ENCODE measurements at places on chromosomes 1 and 21.

DNA sequence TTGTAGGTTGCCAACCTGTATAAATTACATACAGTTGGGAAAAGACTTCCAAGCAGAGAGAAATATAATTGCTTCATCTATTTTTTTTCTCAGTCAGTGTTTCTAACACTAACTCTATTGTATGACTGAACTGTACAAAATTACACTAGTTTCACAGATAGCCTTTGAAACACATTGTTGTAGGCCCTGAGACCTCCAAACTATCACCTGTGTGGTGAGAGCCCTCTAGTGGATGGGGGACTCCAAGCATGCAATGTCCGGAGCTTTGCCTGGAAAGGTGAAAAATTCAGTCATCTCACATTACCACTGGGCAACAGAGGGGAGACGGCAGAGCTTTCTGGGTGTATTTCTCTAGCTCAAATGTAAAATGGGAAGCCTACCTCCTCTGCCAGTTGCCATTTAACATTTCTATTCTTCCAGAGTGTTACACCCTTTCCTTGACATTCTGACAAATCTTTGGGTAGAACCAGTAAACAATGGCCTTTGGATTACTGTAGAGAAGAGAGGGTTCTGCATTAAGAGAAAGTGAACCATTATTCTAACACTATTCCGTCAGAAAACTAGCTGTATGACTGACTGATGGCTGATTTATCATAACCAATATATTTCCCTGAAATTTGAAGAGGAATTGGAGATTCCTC lies 212.2 kb downstream of the LYPLAL1 start:
- DNase-seq, result peak; percentile 23

- DNase-seq, result no peak
Measured at GRCh38 chr1:58735586-58735985, 35.7 kb upstream of the MYSM1 start.

GRCh38 chr1:178407655-178408054 lies 89.1 kb downstream of the CLEC20A start:
- DNase-seq, result no peak

DNA sequence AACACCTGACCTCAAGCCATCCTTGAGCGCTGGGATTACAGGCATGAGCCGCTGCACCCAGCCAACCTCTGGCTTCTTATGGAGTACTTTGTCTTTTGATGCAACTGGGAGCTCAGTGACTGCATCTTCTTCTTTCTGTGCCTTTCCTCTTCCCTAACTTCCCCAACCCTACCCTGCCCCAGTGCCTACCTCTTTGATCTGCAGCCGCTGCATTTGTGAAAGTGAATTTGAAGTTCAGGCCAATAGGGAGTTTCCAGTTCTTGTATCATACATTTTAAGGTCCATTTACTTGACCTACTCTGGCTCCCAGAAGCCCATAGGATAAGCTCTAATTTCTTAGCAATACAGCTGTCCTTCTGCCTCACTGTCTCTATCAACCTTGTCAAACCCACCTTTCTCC lies 52.2 kb downstream of the KCNC4 start:
- no peak for DNase-seq

DNA sequence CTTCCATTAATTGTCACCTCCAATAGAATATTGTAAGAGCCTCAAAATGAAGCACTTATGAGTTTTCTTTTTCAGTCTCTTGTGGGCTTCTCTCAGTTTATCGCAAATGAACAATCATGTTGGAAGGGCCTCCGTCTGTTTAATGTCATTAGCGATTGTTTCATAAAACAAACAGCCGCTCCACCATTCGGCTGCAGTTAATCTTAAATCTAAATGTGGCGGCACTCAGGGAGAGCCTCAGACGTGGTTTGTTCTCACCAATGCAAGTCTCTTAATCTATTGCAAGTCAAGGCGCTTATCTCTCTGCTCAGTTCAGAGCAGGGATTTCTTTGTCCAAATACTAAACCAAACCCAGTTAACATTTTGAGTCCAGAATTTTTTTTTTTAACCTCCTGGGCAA lies 34.9 kb upstream of the ESRRG start:
- DNase-seq, result no peak

DNA sequence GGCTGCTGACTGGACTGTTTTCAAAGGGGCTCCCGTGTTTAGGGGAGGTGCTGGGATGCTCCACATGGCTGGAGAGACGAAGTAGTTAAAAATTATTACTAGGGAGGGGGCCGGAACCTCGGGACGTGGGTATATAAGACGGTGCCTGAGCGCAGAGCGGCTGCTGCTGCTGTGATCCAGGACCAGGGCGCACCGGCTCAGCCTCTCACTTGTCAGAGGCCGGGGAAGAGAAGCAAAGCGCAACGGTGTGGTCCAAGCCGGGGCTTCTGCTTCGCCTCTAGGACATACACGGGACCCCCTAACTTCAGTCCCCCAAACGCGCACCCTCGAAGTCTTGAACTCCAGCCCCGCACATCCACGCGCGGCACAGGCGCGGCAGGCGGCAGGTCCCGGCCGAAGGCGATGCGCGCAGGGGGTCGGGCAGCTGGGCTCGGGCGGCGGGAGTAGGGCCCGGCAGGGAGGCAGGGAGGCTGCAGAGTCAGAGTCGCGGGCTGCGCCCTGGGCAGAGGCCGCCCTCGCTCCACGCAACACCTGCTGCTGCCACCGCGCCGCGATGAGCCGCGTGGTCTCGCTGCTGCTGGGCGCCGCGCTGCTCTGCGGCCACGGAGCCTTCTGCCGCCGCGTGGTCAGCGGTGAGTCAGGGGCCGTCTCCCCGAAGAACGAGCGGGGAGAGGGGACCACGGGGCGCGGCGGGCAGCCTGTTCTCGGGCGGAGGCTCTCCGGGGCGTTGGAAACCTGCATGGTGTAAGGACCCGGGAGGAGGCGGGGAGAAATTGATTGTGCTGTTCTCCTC lies at the start of gene CHODL:
CHODL (plus strand) TSS at position 163 of the 793 bp plus-strand sequence; CDS start at position 554, 391 bp downstream.
- no peak for DNase-seq

DNA sequence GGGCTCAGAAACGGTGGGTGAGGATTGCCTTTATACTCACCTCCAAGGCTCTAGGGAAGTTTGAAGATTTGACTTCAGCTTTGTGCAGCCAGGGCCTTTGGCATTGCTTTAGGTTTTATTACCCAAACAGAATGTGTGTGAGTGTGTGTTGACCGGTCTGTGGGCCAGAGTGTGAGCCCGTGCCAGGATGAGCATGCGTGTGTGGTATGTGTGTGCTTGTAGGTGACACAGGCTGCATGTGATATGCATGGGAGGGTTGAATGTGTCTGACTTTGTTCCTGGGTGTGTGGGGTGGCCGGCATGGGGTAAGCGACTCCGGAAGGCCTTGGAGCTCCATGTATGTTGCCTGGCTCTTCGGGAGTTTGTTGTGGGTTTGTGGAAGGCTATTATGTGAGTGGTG lies 160.5 kb downstream of the FOXD2 start:
- no peak for DNase-seq

GRCh38 chr1:34762474-34763141 lies 3.1 kb downstream of the GJB4 start:
- no peak for DNase-seq

DNA sequence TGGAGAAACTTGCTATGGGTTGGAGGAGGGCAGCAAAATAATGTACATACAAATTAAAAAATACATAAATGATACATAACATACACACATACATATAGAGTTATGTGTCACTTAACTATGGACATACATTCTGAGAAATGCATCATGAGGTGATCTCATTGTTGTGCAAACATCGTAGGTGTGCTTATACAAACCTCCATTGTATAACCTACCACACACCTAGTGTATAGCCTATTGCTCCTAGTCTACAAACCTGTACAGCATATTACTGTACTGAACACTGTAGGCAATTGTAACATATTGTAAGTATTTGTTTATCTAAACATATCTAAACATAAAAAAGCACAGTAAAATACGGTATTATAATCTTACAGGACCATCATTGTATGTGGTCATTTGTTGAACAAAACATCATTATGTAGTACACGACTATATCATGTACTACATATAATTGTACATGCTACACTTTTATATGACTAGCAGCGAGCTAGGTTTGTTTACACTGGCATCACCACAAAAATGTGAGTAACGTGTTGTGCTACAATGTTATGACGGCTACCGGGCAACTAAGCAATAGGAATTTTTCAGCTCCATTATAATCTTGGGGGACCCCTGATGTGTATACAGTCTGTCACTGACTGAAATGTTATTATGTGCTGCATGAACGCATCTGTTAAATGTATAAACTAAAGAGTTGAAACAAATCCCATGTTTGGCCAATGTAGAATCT lies 35.5 kb downstream of the ITGB3BP start:
- DNase-seq, result no peak

DNA sequence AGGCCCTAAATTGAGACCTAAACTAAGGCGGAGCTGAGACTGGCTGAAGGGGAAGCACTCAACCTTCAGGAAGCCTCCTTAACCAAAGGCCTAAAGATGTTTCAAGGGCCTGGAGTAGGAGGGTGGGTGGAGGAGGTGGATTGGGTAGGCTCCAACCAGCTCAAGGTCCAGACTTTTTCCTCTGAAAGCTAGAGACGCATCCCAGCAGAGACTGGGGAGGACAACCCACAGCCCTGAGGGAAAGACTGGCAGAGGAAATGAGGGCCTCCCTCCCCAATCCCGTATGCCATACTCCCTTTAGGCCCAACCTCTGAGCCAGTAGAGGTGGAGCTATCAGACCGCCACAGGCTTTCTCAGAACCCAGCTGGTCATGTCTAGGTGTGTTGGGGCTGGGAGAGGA lies 1.1 kb downstream of the ECM1 start:
- no peak for DNase-seq

GRCh38 chr1:226972931-226973330 lies 32.8 kb downstream of the COQ8A start:
- DNase-seq, result no peak

GRCh38 chr1:4977701-4978100 lies 323.3 kb downstream of the AJAP1 start:
- no peak for DNase-seq

DNA sequence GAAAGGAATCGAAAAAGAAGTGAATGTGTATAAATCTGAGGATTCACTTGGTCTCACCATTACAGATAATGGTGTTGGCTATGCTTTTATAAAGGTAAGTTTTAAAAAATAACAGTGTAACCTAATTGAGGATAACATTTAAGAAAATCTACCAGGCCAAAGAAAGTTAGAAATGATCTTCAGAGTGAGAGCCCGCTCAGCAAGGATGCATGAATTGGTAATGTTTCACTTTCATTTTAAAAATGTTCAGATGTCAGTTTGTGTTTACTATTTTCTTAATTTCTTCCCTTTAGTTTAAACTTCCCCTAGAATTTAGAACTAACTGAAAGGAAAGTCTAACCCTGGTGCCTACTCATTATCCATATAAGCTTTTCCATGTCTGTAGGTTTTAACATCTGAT lies 35.0 kb downstream of the GIPC2 start:
- no peak for DNase-seq

GRCh38 chr1:226985839-226986463 lies 45.9 kb downstream of the COQ8A start:
- no peak for DNase-seq

DNA sequence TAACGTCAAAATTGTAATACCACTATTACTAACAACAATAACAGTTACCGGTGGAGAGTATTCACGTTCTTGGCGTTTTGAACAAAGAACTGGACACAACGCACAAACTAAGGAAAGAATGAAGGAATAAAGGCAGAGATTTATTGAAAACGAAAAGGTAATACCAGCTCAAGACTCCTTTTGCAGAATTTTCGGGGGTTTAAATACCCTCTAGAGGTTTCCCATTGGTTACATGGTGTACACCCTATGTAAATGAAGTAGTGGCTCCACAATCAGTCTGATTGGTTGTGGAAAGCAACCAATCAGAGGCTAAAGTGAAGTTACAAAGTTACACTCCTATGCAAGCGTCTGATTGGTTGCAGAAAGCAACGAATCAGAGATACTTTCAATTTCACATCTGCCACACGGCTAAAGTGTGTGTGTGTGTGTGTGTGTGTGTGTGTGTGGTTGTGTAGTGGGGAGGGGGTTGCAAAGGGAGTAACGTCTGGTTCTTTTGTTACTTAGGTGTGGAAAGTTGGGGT lies 1.1 kb upstream of the GTF2B start:
- DNase-seq, result no peak

GRCh38 chr1:45507893-45508292 lies 7.8 kb downstream of the MMACHC start:
- DNase-seq, result no peak

DNA sequence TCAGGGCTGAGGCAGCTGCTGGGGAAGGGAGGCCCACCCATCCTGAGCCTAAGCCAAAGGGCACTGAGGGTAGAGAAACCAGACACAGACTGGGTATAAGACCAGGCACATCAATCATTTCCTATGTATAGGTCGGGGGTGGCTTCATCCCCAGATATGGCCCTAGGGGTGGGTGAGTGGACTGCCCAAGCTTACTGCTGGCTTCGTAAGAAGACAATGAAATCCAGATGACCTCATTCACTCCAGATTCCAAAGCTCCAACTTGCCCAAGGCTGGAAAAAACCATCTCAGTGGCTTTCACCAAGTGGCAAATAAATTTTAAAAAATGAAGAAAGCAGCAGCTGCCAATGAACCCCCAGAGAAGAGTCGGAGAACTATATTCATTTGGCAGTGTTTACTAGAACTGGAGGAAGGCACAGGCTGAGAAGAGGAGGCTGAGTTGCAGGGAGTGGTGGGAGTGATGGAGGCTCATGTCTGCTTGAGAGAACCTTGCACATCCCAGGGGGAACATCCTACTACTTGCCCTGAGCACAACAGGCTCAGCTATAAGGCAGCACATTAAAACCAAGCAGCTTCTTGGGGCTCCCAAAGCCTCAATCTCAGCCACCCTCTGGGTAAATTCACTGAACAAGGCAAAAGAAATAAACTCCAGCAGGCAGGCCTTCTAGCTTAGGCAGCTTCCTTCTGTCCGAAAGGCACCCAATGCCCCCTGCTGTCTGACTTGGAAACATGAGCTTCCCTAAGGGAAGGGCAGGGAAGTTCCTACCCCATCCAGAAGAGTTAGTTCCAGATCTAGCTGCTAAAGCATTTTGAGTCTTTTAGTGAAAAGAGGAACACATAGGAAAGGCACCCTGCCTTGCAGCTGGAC lies 14.1 kb downstream of the PEA15 start:
- peak; percentile 23 for DNase-seq

GRCh38 chr21:46250146-46250725 lies 21.7 kb upstream of the LSS start:
- DNase-seq, result no peak

DNA sequence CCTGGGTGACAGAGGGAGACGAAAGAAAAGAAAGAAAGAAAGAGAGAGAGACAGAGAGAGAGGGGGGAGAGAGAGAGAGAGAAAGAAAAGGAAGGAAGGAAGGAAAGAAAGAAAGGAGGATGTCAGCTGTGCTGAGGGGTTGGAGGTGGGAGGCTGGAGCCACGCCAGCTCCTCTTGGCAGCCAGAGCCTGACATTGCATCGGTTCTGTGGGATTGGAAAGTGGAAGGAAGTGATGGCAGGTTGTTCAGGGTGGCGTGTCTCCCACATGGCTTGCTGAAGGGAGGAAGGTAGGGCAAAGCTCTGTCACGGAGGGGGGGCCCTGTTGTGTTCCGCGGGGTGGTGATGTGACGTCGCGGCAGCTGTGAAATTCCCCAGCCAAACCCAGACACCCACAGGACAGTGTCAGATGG lies 30.7 kb downstream of the EIF2D start:
- no peak for DNase-seq

- DNase-seq, result no peak
Measured at GRCh38 chr1:67740543-67740942, 55.5 kb downstream of the GADD45A start.

- no peak for DNase-seq
Measured at GRCh38 chr1:242787968-242788367, 263.5 kb upstream of the PLD5 start.
